ENCODE measurements at places on chromosomes 1 and 21.

- no peak for DNase-seq
These were observed 13.6 kb downstream of the STYXL2 start for GRCh38 chr1:167107456-167107855.

DNA sequence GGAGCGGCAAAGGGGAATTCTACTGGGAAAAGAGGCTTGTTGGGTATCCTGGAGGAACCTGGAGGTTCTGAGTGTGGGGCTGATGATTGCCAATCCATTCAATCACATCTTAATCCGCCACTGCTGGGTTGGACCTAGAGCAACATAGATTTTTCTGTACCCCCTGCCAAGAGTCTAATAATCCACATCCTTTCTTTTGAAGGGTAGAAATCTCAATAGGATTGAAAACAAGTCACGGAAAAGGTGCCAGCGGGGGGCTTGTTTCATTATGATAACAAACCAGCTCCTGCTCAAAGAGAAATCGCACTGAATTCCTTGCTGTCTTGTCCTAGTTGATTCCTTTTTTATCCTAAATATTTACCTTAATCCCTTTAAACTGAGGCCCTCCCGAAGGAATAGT, 528.5 kb downstream of the ADGRL2 start:
- no peak for DNase-seq

GRCh38 chr1:229005556-229005955, 265.4 kb upstream of the RAB4A start:
- no peak for DNase-seq

- DNase-seq: no peak
These were observed 22.9 kb downstream of the SPEN start for GRCh38 chr1:15870421-15870820.

- DNase-seq: no peak
These were observed 59.8 kb upstream of the SDC3 start for GRCh38 chr1:30968220-30968971.

- DNase-seq: no peak
These were observed 146.6 kb downstream of the VPS13D start for GRCh38 chr1:12376236-12377045.

DNA sequence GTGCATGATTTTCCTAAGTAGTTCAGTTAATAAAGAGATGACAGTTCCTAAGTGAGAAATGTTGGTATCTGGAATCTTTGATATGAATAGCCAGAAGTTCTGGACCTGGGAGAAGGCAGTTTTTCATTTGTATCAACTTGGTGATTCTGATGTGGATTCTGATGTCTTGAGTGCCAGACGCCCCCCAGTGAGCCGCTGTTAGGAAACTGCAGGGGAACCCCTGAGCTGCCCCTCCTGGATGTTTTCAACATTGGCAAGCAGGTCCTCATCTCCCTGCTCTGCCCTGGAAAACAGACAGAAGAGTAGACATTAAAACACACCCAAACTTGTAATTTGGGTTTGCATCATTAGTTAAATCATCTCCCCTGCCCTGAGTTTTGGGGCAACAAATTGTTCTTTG, 7.4 kb downstream of the ETS2 start:
- DNase-seq: no peak

DNA sequence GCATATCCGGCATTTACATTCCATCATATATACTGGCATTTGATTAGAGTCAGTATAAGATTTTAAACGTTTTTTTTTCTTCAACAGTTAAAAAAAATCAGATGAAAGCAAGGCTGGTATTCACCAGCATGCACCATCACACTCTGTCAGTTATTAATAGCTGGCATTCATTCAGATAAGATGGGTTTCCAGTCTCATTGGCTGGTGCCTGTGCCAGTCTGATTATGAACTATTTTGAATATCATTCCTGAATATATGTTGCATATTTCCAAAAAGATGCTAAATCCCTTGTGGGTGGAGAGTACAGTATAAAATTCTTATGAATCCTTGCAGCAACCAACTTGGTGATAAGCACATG, 211.7 kb downstream of the GPATCH2 start:
- no peak for DNase-seq

DNA sequence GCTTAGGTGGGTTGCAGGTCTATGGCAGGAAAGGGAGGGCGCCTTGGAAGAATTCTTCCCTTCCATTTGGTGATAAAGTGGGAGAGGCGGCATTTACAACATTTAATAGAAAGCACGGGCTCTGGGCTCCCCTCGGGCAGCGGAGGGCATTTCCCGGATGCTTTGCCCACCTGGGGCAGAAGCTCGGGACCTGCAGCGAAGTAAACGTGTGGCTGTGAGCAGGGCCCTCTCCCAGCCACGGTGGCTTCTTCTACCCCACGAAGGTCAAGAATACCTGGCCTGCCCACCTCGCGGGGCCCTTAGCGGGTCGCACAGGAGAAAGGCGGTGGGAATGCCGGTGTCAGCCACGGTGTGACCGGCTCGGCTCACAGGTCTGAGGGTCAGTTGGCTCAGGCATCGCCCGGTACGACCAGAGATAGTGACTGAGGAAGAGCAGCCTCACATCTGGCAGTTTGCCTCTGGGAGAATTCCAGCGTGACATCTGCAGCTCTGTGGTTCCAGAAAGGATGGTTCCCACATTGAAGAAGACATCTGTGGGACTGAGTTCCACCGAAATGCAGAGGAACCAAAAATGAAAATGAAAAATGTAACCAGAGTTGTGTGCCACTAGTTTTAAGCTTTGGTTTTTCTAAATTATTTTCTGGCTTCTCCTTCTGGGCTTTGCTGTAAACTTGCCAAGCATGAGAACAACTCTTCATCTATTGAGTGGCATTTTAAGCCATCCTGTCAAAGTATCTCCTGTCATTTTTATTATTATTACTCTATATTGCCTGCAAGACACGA, 720 bp upstream of the F3 start:
- DNase-seq: no peak

DNA sequence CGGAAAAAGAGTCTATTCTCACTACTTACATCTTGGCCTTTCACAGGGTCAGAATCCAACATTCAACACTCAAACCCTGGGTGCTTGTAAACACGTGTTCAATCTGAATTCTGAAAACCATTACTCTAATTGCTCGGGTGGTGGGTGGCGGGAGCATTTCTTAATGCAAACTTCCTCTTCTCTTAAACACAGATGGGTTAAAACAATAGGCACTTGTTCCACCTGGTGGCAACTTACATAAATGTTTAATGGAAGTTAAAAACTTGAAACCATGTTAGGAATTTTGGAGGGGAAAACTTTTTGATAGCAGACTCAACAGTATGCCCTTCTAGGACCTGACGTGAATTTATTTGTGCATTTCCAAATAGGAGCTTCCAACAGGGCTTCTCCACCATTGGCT, 23.4 kb upstream of the TDRD10 start:
- DNase-seq: no peak

GRCh38 chr1:22444856-22445255, 6.8 kb upstream of the ZBTB40 start:
- no peak for DNase-seq

GRCh38 chr1:1004780-1005697, 5.1 kb upstream of the HES4 start:
- DNase-seq: no peak

DNA sequence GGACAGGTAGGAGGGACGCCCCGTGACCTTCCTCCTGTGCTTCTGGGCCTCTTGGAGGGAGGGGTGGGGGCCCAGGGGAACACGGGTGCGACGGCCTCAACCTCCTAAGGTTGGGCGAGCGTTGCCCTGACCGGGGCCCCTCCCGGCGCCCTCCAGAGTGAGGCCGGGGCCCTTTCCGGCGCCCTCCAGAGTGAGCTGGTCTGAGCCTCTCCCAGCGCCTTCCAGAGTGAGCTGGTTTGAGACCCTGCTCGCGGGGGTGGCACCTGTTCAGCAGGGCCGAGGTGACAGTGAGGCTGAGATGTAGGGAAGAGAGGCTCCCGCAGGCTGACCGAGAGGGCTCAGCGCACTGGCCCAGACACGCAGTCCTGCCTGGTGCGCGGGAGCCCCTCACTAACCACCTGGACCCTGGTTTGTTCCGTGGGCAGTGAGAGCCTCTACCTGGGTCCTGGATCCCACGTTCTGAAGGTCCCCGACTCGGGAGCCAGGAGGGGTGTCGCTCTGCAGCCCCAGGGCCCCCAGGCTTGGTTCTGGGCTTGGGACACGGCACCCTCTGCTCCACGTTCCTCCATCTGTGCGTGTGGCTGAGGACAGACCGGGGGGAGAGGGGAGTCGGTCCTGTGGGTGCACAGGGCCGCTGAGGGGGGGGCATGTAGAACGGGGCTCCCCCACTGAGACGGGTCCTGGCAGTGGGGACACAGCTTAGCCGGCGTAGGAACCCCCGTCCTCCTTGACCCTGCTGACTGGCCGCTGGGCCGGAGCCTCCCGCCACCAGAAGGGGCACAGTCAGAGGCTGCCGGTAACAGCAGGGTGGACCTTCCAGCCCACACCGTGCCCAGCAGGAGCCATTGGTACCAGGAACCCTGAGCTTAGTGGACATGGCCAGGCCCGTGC, 1.4 kb downstream of the COL6A1 start:
- DNase-seq: no peak

DNA sequence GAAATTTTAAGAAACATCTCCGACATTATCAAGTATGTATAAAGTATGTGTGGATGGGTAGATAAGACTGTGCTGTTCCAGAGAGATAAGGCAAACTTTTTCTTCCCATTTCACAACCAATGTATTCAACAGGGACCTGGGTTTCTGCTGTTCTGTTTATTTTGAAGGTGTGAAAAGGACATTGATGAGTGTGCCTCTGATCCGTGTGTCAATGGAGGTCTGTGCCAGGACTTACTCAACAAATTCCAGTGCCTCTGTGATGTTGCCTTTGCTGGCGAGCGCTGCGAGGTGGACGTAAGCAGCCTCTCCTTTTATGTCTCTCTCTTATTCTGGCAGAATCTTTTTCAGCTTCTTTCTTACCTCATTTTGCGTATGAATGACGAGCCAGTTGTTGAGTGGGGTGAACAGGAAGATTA, 174.0 kb downstream of the CRB1 start:
- DNase-seq: peak; percentile 32

GRCh38 chr1:158654086-158654485, 32.4 kb downstream of the SPTA1 start:
- DNase-seq: no peak

GRCh38 chr1:75787524-75787923, 1.5 kb downstream of the RABGGTB start:
- DNase-seq: no peak

DNA sequence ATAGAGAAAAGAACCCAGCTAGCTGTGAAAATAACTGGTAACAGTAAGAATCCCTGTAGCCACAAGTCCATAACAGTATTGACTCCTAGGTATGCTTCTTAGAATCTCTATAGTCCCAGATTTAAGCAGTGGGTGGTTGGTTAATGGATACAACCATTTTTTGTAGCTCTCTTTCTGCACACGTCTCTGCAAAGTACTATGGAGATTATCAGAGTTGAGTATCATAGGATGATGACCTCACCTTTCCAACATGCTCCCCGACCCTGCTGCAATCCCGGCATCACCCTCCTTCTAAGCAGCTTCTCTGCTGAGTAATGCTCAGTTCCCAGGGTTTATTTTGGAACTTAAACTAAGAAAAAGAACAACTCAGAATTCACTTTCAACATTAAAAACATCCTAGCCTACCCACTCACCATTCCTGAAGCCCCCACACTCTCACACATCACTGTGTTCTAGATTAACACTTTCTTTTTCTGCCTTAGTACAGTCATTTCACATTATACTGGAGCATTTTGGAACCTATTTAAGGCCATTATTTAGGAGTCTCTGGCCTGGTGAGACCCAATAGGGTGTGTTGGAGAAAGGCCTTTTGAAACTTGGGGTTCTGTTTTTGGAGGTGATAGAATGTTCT, 2.7 kb downstream of the MLLT11 start:
- DNase-seq: peak; percentile 44

DNA sequence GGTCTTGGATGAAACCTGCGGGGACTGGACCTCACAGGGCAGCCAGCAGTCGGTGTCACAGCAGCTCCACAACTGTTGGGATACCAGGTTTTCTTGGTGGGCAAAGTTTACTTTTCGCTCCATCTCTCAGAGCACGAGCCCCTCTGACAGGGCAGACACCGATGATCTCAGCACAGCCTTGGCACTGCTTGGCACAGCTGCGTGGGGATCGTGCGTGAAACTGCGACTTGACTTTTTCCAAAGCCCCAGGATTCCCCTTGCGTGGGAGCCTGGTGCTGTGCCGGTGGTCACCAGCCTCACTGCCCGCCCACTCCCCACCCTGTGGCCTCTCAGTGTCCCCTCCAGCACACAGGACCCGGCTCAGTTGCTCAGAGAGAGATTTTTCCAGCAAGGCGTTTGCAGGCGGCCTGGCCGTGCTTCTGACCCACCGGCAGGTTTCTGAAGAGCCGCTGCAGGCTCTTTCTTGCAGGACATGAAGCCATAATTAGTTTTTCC, 57.3 kb downstream of the SIK1 start:
- no peak for DNase-seq

- DNase-seq: no peak
These were observed 103.6 kb upstream of the IVNS1ABP start for GRCh38 chr1:185420588-185421081.

DNA sequence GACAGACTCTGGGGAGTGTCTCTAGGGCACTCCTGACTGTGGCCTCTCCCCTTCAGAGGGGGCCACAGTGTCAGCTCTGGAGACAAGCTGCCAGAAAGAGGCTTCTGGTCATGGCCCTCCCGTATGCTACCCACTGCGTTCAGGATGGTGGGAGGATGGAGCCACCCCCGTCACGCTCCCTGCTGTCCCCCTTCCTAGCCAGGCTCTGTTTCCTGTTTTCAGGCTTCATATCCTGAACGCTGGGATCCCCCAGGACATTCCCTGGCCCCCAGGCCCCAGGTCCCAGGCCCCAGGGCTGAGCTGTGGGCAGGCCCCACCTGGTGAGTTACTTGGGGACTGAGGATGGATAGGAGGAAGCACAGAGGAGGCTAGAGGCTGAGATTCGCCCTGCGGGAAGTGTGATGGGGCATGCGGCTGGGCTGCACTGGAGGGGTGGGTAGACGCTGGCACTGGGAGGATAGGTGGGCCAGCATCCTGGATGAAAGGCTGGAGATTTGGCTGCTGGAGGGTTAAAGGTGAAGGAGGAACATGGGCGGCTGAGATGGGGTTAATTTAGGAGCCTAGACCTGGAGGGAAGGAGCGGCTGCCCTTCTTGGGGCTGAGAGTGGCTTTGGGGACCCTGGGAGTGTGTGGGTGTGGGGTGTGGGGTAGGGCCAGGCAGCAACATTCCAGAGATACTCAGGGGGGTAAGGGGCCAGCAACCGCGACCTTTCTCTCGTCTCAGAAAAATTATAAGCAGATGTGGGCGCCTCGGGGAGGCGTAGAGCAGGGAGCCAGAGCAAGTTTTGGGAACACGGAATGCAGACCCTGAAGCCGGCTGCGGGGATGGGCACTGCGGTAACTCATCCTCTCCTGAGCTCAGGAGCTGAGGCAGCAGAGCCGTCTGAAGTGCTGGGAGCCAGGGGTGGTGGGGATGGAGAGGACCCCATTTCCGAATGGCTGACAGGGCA, 8.7 kb downstream of the PEAR1 start:
- DNase-seq: peak; percentile 45

DNA sequence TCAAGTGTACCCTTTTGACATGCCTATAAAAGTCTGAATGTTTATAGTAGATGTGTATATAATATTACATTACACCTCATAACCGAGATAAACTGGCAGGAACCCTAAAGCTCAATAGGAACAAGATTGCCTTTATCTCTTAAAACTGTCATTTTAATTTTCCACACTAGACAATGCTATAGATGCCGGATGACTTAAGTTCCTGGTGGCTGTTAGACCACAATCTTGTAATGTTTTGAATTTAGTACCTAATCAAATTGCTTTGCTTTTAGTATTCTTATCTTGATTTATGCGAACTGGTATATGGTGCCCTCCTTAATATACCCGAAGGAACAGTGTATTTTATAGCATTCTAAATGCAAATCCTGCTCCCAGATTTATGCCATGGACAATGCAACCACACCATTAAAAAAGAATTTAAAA, 1397.0 kb upstream of the ADGRL4 start:
- no peak for DNase-seq

Data from fibroblast of skin of left biceps (primary cell).